Smooth muscle cell of the brain vasculature (primary cell): ENCODE measurements at places on chromosomes 16 and 17.

- DNase-seq, result no peak
Measured at GRCh38 chr16:74577882-74578366, 29.0 kb downstream of the GLG1 start.

DNA sequence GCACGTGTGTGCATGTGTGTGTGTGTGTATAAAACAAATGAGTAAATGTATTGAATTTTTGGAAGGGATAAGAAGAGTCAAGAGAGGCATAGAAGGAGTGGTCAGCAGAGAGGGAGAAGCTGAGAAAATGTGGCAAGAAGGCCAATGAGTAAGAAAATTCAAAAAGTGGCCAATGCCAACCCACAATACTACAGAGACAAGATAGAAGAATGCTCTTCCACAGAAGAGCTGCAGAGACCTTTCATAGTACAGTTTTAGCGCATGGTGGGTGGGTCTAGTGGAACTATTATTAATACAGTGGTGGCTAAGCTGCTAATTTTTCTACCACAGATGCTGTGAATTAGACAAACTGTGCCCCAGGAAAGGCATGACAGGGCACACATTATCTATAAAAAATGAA is 233.5 kb downstream of the NTN1 start:
- DNase-seq, result no peak

DNA sequence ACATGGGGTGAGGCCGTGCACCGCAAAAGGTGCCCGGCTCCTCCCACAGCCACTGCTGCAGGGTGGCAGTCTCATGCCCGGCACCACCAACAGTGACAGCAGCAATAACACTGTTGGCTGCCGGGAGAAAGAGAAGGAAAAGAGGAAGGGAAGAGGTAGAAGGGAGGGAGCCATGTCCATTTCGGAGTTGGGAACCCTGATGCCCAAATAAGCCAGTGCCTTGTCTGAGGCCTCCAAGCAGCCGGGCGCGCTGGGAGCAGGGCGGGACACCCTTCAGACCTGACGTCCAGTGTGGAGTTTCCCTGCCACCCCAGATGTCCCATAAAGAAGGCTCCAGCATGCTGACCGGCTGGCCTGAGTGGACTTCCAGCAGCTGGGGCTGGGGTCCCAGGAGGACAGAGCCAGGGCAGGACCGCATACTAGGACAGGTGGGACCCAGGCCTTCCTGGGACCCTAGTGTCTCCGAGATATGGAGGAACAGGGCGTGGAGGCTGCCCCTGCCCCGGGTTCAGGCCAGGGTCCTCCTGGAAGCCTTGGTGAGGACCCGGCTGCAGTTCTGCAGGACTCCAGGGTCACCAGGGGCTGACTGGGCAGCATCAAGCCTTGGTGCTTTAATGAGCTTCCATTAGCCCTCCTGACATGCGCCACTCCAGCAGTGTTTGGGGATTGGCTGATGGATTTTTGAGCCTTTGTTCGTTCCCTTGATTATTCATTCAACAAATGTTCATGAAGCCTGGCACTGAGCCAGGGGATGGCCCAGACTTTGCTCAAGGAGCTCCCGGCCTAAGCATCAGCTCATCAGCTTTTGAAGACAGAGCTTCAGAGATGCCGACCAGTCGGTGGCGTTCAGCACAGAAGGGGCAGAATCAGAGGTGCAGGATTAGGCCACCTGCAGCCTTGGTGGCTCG is 223.6 kb upstream of the CIBAR2 start:
- DNase-seq, result no peak

- no peak for DNase-seq
Measured at GRCh38 chr16:75929046-75929445, 202.8 kb upstream of the CPHXL start.

GRCh38 chr16:19929062-19929511 is 44.4 kb upstream of the GPRC5B start:
- no peak for DNase-seq

GRCh38 chr17:62791767-62792446 is 16.2 kb downstream of the MARCHF10 start:
- DNase-seq, result peak; percentile 72

DNA sequence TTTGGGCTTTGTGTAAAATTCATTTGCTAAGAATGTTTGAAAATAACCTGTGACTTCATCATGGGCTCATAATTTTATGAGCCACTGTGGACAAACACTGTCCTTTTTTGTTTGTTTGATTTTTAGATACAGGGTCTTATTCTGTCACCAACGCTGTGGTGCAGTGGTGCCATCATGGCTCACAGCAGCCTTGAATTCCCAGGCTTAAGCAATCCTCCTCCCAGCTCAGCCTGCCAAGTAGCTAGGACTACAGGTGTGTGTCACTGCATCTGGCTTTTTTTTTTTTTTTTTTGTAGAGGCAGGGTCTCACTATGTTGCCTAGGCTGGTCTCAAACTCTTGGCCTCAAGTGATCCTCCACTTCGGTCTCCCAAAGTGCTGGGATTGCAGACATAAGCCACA is 8.3 kb downstream of the TEX2 start:
- DNase-seq, result no peak

- no peak for DNase-seq
Measured at GRCh38 chr16:83933885-83934683, 19.0 kb upstream of the OSGIN1 start.

GRCh38 chr16:252366-253337 is 18.0 kb downstream of the FAM234A start:
- no peak for DNase-seq

DNA sequence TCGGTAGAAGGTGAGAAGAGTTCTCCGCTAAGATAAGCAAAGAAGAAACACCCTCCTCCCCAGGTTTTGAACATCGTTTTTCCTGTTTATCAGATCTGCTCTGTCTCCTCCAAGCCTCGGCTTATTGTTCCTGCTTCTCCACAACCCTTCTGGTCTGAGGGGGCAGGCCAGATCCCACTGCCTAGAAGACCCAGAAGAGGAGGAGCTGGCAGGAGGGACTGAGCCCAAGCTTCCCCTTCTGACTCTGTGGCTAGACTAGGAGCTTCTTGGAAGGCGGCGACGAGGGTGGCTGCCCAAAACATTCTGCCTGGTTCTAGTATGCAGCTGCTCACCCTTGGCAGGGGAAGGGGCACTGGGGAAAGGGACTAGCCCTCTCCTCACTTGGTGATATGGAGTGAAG is 5.2 kb upstream of the HOXB5 start:
- no peak for DNase-seq

DNA sequence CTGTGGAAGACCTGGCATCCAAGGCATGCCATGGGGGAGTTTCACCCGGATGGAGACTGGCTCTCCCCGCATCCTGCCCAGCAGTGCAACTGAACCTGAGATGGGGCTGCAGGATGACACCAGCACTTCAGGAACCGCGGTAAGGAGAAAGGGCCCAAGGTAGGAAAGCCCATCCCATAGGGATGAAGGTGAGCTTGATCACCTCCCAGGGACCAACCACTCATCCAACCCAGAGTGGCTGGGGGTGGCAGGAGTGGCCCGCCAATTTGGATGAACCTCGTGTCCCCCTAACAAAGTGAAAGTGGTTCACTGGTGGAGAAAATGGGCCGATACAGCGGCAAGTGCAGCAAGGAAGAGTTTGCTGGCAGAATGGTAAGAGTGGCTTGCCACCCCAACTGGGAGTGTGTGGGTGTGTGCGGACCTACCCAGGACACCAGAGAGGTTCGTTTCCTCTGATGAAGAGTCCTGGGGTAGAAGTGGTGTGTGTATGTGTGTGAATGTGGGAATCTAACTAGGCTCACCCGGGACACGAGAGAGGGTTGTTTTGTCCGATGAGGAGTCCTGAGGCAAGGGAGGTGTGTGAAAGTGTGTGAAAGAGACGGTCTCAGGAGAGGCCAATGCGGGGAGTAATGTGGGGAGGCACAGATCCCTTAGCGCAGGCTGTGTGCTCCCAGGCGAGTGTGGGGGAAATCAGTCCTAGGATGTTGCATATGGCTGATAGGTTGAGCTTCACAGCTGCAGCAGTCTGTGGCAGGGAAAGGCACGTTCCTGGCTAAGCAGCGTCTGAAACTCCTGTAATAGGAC is 22.6 kb downstream of the ACSM1 start:
- no peak for DNase-seq

DNA sequence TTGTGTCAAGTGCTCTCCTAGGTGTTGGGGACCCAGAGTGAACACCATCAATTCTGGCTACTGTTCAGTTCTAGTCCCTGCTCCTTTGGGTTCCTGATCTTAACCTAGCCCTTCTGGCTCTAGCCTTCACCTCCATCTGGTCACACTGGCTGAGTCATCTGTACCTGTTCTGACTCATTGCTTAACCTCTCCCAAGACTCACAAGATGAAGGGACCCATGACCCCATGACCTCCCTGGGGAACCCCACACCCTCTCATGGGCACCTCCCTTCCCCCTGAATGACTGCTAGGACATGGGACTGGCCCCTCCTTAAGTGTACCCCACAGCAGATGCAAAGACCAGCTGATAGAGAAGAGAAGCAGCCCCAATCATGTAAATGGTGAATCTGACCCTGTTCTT is 345.8 kb upstream of the CDH5 start:
- DNase-seq, result no peak
